T-helper 2 cell (primary cell): ENCODE measurements at places on chromosomes 4 and X.

DNA sequence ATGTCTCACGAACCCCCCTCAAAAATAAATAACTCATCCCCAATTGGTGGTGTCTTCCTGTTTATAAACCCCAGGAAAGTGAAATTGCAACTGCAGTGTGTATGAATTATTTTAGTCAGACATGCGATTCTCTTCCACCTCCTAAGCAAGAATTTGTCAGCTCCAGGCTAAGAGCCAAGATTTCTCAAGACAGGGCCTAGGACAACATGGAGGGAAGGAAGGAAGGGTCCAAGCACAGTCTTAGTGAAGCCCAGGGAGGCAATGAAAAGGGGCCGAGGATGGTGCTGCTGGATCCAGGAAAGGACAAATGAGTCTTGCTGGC lies 20.0 kb downstream of the SH3KBP1 start:
- DNase-seq: no peak

GRCh38 chr4:166019441-166020220 lies 146.6 kb downstream of the TLL1 start:
- no peak for DNase-seq

DNA sequence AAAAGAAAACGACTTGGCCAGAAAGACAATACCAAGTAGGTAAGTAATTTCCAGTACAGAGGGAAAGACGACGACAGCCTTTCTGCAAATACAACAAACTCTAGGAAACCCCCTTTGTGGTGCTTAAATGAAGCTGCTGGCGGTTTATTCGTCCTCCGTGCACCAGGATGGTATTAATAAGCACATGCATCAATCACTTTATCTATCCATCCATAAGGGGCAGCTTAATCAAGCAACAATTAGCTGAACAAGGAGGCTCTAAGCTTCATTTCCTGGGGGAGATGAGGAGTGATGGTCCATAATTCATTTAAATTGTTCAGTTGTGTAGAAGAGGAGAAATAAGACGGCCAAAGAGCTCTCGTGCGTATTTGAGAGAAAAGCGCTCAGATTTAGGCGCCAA lies 26.2 kb downstream of the IRF2 start:
- DNase-seq: no peak

GRCh38 chrX:39418731-39419638 lies 617.7 kb downstream of the MID1IP1 start:
- no peak for DNase-seq

DNA sequence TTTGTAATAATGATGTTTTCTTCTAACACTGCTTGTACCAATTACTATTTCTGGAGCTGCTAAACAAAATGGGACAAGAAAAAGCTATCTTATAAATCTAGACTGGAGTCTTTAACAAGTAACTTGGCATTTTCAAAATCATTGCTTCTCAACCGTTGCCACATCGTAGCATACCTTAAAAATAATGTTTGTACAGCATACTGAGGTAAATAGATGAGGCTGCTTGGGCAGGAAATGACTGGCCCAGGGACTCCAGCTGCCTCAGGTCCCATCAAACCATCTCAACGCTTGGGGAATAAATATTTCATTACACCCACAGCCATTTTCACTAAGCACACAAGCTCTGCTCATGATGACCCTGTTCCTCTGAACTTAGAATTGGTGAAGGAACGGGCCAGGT lies 115.1 kb downstream of the SPANXA1 start:
- DNase-seq: no peak

DNA sequence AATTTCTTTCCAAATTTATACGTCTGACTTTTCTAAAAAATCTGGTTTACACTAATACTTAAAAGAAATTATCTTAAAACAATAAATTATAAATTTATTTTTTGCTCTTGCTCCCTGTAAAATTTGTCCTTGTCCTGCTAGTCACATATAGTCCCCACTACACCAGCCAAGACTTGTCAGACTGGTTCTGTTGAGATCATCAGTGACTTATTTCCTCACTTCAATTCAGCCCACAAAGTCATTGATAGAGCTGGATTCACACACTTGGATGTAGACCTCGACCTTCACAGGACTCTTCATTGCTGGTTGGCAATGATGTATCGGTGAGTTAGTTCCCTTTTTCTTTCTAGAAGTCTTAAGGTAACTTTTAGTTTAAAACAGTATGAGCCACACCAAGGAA lies at the start of gene TMPRSS11E:
Gene TMPRSS11E (plus strand): TSS at position 263 of the 400 bp plus-strand sequence. CDS start 50 bp downstream, at position 313.
- no peak for DNase-seq

- DNase-seq: no peak
These were observed 81.5 kb upstream of the PTPN13 start for GRCh38 chr4:86512631-86513030.

GRCh38 chr4:52780617-52781354 lies 29.6 kb upstream of the ERVMER34-1 start:
- no peak for DNase-seq

- DNase-seq: no peak
These were observed 16.6 kb downstream of the ARHGAP24 start for GRCh38 chr4:85491527-85491926.
